ENCODE measurements at places on chromosomes 3 and 15.

DNA sequence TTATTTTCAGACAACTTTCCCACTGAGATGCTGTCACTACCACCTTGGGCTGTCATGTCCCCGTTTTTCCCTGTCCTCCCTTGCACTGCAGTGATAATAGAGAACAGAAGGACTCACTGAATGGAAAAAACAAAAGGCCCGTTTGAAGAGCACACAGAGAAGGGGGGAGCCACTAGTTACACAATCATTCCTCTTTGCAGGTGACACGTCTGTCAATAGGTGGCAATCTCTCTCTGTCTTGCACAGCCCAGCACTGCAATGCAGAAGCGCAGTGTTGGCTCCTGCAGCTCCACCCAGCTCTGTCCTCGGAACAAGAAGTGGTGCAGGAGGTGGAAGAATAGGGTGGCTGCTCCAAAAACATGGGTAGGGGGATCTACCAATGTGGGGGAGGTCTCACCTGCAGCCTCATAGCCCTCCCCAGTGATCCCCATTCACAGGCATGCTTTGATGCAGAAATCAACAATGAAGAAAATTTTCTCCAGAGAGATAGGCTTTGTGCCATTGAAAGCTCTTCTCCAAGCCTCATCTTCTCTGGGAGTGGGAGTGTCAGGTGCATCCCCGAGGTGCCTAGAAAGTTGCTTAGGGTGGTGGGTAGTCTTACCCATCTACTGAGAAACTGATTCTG, 31.8 kb downstream of the FSTL1 start:
- no peak for DNase-seq

DNA sequence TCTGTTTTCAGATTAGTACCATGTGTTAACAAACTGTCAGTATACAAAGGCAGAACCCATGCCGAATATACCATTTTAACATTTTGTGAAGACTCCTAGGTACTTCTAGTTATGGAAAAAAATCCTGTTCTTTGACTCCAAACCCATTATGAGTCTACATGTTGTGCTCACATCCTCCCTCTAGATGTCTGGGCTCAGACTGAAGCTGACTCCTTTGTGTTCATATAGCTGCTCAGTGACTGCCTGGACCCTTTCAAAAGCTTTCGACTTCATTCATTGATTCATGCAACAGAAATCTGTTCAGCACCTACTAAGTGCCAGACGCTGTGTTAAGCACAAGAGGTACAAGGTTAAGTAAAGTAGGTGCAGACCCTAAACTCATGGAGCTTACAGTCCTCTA, 60.5 kb downstream of the MEGF11 start:
- no peak for DNase-seq

- DNase-seq: no peak
Measured at GRCh38 chr3:188701485-188701969, 470.2 kb upstream of the TPRG1 start.

DNA sequence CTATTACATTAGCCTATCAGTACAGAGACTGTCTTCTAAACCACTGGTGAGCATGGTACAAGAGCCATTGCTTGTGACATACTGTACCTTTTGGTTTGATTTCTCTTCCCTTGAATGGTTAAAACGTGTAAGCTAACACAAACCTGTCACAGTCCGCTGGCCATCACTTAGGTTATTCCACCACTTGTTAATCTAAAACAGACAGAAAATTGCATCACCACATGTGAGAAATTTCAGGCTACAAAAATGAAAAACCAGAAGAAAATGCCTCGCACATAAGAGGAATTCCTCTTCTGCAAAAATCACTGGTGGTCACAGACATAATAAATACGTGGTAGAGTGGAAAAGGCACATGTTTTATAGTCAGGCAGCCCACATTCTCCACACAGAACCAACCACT, 22.1 kb downstream of the PARL start:
- no peak for DNase-seq
